Stimulated activated CD8-positive, alpha-beta memory T cell treated with anti-CD3 and anti-CD28 coated beads, Interleukin-4, amount 100 ng/mL, for 1 hour (primary cell): ENCODE measurements at places on chromosomes 2 and 18.

GRCh38 chr18:48655508-48655907 is 116.7 kb downstream of the CTIF start:
- no peak for DNase-seq

- DNase-seq = no peak
Observed at GRCh38 chr2:231665245-231666170, 42.8 kb upstream of the PTMA start.

- no peak for DNase-seq
Observed at GRCh38 chr2:37573451-37574388, 97.7 kb downstream of the CDC42EP3 start.

DNA sequence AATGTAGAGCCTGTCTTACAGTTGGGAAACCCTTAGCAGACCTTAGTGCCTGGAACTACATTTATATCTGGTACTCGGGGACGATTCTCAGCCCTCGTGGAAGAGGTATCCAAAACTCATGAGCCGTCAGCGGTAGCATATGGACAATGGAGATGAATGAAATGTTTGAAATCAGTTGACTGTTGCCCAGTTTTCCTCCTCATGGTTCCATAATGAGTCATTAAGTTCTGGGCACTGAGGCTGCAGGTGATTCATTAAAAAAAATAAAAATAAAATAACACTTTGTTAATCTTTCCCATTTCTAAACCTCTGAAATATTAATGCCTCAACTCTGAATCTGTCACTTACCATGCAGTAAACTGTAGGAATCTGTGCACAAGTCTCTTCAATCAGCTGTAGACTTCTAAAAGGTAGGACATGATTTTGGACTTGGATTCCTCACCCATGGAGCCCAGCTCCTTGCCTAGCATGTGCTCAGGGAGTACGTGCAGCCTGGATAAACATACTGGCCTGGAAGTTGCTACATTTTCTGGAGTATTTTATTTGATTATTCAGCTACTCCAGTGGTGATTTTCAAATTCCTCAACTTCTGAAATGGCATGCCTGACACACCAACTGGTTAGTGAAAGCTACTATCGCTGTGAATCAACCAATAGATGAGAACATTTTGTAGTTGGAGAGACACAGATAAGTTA is 979.2 kb downstream of the CNTNAP5 start:
- no peak for DNase-seq

- no peak for DNase-seq
Observed at GRCh38 chr2:196712867-196713266, 73.4 kb downstream of the CCDC150 start.

DNA sequence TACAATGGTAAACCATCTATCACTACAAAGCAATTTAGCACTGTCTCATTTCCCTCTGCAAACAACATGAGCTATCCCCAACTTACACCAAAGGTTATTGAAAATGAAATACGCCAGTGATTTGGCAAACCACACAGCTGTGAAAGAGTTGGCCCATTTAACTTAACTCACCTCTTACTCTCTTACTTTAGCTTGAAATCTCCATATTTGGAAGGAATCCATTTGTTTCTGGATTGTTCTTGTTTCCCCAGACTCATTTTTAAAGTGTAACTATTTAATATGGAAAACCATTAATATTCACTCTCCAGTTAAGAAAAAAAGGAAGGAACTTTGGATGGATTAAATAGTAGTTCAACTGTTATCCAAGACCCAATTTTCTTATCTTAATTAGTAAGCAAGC is 93.7 kb upstream of the TRIB2 start:
- DNase-seq = no peak

- no peak for DNase-seq
Observed at GRCh38 chr18:62505669-62506494, 16.9 kb upstream of the ZCCHC2 start.

GRCh38 chr2:172415157-172415864 is 12.1 kb upstream of the ITGA6 start:
- no peak for DNase-seq

- DNase-seq = no peak
Observed at GRCh38 chr18:77201506-77201905, 48.1 kb upstream of the GALR1 start.

- no peak for DNase-seq
Observed at GRCh38 chr2:108228537-108228936, 11.2 kb upstream of the SULT1C3 start.

DNA sequence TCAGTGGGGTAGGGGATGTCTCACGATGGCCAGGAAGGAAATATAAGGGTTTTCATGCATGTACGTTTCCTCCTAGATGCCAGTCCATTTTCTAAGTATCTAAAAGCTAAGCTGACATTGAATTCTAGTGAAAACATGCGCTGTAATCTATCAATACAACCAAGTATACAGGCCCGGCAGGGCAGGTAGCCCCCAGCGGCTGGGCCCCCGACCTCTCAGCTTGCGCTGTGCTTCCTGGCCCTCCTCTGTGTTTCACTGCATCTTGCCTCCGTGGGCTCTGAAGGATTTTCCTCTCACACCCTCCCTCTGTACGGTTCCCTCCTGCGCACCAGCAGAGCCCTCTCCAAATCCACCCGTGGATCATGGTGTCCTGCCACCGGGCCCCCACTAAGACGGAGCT is 524.8 kb downstream of the ZNF516 start:
- DNase-seq = no peak

- no peak for DNase-seq
Observed at GRCh38 chr2:99789849-99790248, 300.0 kb upstream of the REV1 start.

DNA sequence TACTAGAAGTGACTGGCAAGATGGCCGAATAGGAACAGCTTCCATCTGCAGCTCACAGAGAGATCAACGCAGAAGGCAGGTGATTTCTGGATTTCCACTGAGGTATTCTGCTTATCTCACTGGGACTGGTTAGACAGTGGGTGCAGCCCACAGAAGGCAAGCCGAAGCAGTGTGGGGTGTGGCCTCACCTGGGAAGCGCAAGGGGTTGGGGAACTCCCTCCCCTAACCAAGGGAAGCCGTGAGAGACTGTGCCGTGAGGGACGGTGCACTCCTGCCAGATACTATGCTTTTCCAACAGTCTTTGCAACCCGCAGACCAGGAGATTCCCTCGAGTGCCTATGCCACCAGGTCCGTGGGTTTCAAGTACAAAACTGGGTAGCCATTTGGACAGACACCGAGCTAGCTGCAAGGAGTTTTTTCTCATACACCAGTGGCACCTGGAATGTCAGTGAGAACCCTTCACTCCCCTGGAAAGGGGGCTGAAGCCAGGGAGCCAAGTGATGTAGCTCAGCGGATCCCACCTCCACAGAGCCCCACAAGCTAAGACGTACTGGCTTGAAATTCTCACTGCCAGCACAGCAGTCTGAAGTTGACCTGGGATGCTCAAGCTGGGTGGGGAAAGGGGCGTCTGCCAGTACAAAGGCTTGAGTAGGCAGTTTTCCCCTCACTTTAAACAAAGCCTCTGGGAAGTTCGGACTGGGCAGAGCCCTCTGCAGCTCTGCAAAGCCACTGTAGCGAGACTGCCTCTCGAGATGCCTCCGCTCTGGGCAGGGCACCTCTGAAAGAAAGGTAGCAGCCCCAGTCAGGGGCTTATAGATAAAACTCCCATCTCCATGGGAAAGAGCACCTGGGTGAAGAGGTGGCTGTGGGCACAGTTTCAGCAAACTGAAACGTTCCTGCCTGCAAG is 40.1 kb downstream of the PLEK start:
- DNase-seq = no peak

DNA sequence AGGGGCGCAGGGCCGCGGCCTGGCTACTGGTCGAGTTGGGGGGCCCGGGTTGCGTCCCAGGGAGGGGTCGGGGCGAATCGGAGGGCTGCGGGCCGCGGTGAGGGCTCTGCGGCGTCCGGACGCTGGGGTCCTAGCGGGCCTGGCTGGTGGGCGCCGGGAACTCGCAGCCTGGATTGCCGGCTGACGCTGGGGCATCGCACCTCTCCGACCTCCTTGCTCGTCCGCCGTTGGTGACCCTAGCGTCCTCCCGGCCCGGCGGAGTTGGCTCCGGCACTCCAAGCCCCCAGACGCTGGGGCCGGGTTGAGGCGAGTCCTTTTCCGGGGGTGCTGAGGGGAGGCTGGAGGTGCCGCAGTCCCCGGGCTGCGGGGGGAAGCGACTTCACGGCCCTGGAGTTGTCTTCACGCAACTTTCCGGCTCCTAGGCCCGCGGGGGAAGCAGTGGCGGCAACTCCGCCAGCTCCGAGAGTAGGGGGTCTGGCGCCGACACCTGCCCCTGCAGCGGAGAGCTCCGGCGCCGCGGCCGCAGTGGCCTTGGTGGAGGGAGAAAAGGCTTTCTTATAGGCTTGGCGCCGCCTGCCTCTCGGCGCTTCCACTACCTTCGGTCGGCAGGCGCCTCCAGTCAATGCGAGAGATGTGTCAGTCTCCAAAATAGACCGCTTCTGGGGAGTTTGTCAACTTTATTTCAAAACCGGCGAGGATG is 70.3 kb downstream of the HAUS1 start:
- peak; percentile 10 for DNase-seq

- DNase-seq = no peak
Observed at GRCh38 chr18:61172624-61173023, 160.6 kb upstream of the CDH20 start.

- no peak for DNase-seq
Observed at GRCh38 chr2:31931916-31932315, 78.9 kb downstream of the MEMO1 start.

DNA sequence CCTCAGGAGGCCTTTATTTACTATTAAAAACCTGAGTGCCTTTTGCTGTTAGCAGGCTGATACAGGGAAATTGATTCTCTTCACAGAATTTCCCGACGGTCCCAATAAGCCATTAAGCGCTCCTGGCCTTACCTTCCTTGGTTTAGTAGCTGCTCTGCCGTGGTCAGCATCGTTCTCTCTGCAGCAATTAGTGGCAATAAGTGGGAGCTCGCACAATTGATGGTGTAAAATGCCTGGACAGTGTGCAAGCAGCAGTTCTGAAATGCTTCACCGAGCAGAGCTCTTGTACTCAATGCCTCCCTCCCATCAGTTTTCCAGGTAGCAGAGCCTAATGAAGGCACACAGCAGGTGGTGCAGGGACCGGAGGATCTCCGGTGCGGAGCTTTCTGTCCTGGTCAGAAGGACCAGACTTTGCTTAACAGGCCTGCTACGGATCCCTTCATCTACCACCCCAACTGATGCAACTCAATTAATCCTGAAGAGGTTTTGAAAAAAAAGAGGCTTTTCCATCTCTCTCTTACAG is 1.1 kb upstream of the LINC00305 start:
- DNase-seq = no peak

GRCh38 chr18:47788621-47789020 is 141.8 kb downstream of the SMAD2 start:
- no peak for DNase-seq

DNA sequence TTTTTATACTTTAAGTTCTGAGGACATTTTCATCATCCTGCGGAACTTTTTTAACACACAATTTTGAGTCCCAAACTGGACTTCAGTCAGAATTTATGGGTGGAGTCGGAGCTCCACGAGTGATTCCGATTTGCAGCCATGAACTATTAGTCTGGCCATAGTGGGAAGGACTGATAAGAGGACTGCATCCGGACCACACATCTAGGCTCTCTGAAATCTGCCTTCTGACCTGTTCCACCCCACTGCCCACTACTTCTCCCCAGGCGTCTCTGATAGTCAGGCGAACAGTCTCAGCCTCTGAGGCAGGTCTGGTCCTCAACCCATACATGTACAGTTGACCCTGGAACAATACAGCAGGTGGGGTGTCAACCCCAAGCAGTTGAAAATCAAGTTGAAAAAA is 5.2 kb downstream of the MRPL35 start:
- no peak for DNase-seq

DNA sequence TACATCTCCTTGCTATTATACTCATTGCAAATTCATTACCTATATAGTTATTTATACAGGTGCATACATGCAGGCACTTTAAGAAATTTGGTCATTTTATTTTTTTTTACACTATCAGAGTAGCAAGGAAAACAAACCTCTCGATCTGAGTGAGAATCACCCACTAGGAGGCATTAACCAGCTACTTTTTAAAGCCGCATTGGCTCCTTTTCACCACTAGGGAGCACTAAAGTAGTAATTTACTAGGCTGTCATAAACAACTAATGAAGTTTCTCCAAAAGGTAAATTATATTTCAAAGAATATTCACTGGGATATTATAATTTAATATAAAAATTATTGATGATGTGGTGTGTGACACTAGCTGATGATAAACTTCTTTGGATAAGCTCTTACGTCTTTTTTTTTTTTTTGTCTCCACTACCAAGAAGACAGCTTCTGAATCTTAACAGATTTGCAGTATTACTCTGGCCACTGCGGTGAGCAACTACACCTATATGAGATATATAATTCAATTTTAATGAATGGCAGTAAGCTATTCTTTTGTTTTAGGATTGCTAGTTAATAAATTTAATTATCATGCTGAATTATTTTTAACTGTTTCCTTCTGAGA is 101.9 kb downstream of the NOL4 start:
- DNase-seq = no peak

DNA sequence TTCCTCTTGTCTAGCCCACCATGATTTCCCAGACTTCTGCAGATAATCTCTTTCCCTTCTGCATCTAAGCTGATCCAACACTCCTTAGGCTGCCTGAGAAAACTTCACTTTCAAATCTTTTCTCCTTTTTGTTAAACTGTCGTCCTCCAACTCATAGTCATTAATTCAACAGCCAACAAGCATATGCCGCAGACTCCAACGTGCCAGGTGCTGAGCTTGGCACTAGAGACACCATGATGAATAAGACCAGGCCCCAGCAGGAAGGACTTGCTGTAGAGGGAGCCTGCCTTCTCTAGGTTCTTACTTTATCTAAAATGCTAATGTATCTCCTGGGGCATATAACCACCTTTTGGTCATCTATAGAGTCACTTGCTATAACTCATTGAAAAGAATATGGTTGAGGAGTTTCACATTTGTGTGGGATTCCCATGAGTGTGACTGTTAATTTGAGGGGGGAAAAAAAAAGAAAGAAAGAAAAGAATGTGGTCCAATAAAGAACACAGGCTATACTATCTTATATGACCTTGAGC is 51.0 kb downstream of the ANKRD44 start:
- no peak for DNase-seq

- DNase-seq = no peak
Observed at GRCh38 chr18:72985686-72986085, 117.9 kb upstream of the NETO1 start.

- no peak for DNase-seq
Observed at GRCh38 chr18:78238404-78239089, 741.1 kb upstream of the SALL3 start.

- DNase-seq = no peak
Observed at GRCh38 chr2:219576505-219577388, 4.6 kb downstream of the INHA start.

DNA sequence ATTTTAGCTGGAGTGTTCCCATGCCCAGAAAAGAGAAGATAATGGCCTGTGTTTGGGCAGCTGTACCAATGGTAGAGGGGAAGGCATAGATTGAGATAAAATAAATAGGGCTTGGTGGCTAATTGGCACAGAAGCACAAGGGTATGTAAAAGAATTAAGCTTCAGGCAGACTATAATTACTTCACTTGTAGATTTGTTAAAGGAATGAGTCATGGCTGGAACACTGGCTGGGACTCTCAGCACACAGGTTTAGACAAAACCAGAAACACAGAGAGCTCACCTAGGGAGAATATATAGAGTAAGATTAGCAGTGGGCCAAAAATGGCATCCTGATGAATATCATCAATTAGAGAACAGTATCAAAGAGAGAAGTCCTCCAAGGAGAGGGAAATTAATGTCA is 198.3 kb upstream of the FIGN start:
- no peak for DNase-seq
